ENCODE measurements at places on chromosomes 6 and 20.

DNA sequence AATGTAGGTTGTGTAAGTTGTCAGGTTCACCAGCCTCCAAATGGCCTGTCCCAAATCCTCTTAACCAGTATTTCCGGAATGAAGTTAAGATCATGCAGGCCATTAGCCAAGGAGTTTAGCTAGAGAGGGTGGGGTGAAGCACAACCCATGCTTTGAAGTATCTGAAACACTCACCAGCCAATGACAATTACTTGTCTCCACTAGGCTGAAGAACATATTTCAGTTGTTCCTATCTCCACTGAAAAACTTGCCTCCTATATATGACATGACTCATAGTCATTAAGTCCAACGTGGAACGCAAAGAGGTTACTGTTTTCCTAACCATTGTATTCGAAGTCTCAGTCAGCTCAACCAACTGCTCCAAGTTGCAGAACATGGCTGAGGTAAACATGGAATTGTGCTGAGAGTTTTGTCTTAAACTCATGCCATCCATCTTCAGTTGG is 37.4 kb upstream of the TNFAIP3 start:
- peak; percentile 60 for DNase-seq

DNA sequence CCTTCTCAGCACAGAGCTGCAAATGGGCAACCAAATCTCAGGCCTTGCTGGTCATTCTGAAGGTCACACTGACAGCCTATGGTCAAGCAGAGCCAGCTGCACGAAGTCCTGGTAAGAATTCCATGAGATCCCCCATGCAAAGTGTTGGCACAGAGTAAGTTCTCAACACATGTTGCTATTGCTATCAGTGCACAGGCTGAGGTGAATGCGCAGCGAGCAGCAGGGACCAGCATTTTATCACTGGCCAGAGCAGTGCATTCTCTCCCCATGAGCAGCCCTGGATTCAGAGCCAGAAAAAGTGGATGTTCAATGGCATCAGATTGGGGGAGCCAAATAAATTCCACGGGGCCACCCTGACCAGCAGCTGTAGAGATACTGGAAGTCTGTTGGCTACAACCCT is 44.1 kb upstream of the TOP1 start:
- no peak for DNase-seq

DNA sequence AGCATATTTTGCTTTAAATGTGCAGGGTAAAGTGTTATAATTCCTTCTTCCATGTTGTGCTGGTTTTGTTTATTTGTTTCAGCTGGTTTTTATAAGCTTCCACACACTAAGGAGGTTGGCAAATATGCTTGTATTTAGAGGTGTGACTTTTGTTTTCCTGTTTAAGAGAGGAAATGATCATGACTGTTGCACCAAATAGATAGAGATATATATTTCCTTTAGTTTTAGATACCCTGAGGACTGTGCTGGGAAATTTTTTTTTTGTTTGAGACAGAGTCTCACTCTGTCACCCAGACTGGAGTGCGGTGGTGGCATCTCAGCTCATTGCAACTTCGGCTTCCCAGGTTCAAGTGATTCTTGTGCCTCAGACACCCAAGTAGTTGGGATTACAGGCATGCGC is 5.8 kb downstream of the TBPL1 start:
- no peak for DNase-seq

DNA sequence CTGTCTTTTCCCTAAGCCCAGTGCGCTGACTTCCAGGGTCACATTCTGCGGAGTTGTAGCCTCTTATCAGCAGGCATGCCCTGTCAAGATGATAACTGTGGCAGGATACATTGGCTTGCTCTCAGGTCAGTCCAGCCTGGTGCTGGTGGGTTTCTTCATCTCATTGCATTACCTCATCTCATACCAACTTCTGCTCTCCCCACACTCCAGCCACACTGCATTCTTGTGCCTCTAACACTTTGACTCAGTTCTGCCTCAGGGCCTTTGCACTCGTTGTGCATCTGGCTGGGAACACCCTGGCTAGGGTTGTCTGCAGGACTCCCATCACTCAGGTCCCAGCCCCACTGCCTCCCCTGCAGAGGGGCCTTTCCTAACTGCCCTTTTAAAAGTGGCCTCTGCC is 110.3 kb upstream of the BACH2 start:
- peak; percentile 23 for DNase-seq

DNA sequence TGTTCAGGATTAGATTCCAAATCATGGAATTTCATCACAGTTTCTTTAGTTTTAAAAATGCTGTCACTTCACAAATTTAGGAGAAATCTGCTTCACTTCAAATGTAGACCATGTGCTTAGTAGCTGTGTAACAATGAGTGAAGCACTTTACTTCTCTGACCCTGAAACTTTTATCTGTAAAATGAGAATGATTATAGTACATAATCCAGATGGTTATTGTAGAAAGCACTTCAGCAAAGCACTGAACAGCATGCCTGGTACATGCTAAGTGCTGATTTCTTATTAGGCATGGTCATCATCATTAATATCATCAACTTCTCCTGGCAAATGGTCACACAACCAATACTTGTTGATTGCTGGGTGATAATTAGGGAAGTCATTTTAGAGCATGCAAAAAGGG is 705.0 kb downstream of the EPHA7 start:
- DNase-seq: no peak

- peak; percentile 66 for DNase-seq
Measured at GRCh38 chr20:325889-326644, 715 bp downstream of the SOX12 start.

GRCh38 chr6:25315194-25316177 is 36.3 kb downstream of the CARMIL1 start:
- DNase-seq: no peak

DNA sequence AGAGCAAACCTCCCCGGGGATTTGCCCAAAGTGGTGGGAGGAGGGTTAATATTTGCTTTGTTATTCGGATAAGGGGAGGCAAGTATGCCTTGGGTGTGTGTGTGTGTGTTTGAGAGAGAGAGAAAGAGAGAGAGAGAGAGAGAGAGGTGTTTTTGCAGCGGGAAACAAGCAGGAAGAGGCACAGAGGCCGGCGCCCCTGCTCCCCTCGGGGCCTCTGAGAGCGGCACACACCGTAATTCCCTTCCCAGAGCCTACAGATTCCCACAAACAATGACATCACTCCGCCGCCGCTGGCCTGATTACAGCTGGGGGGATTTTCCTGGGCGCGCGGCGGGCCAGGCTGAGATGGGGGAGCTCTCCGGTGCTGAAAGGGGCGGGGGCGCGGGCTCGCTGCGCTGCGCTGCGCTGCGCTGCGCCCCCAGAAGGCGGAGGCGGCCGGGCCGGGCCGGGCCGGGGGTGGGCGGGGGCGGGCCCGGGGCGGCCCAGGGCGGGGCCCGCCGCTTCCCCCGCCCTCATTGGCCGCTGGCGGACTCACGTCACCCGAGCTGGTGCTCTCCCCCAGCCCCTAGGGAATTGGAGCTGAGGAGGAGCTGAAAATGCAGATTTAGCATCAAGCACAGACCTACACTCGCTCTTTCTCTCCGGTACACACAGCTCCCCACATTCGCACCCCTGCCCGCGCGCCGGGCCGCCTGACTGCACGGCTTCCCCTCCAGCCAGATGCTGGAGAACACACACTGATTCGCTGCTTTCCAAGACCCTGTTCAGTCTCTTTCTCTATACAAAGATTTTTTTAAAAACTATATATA is at the start of gene PCSK2:
PCSK2 (plus strand) TSS at position 631 of the 809 bp plus-strand sequence. CDS start 266 bp downstream, outside the sequence.
- peak; percentile 78 for DNase-seq

DNA sequence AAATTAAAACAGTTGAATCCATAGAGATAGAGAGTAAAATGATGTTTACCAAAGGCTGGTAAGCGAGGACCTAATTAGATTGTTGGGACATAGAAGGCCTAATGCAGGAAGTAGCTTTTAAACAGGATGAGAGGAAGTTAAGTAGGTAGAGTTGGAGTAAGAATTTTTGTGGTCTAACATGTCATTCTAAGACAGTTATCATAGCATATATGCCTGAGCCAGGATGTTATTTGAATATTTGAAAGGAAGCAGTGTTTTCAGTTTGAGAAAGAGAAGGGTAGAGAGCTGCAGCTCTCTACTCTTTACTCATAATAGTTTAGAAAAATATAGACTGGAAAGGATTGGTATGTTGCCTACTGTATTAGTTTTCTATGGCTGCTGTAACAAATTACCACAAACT is 121.6 kb downstream of the MEI4 start:
- no peak for DNase-seq

GRCh38 chr6:63683071-63683603 is 47.5 kb downstream of the PHF3 start:
- no peak for DNase-seq

DNA sequence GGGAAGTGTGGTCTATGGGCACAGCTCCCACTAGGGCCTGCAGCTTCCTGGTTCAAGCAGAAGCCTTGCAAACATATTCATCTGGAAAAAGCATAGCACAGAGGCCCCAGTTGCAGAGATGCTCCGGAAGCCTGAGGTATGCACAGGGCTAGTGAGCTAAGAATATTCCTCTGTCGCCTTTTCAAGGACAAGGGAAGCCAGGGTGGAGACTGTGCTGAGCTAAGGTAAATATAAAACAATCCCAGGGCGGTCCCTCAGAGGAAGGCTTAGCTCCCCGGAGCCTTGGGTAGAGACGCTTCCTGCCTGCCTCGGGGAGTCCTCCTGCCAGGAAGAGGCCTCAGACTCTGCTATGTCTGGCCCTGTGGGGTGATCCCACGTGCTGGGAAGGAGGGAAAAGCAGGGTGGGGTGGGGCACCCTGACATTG is 134.8 kb upstream of the FOXA2 start:
- no peak for DNase-seq

DNA sequence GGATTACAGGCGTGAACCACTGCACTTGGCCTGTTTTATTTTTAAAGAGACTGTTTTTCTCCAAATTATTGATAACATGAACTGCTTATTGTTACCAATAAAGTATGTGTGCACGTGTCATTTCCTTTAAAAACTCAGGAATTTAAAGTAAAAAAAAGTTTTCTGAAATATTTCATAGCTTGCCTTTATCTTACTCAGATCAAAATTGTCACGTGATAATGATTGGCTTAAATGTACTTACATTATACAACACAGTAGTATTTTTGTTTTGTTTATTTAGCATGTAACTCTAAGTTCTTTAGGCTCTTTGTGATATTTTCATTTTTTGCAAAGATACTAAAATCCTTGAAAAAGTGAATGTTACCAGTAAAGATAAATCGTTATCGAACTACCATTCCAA is 174.1 kb downstream of the ZFAND3 start:
- DNase-seq: no peak

- DNase-seq: peak; percentile 57
Measured at GRCh38 chr6:1296542-1296941, 15.4 kb upstream of the FOXQ1 start.

DNA sequence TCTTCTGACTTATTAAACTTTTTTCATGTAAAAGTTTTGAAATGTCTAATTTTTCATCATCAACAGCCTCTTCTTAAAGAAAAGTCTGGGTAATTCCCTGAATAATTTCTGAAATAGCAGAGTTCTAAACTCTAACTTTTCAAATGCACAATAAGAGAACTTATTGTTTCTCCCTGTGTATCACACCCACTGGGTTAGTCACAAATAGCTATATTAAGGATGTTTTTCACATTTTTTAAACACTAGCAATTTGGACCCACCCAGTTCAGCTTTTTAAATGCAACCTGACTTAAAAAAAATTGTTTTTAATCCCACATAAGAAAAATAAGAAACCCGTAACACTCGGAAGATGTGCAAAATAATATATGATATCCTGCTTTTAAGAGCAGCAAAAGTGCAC is 61.4 kb upstream of the UTRN start:
- no peak for DNase-seq

DNA sequence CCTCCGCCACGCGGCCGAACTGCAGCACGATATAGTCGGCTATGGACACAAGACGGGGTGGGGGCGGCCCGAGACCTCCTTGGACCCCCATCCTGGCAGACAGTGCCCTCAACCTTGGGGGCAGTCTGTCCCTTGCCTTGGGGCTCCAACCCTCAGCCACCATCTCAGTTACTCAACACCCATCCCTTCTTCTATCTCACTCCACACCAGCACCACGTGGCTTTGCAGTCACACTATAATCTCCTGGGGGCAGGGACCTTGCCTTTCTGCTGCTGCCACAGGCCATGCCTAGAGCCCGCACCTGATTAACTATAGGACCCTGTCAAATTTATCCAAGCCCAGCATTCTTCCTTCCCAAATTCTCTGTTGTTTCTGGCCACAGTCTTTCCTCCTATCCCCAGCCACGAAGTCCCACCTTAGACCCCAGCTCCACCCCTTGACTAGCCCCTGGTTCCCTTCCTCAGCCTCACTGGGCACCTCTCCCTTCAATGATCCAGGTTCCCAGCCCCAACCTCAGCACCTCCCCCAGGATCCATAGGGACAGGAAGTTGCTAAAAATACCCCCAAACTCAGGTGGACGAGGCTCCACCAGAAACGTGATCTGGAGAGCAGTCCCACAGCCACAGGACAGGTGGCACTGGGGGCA is 1.7 kb upstream of the TEAD3 start:
- DNase-seq: peak; percentile 46

DNA sequence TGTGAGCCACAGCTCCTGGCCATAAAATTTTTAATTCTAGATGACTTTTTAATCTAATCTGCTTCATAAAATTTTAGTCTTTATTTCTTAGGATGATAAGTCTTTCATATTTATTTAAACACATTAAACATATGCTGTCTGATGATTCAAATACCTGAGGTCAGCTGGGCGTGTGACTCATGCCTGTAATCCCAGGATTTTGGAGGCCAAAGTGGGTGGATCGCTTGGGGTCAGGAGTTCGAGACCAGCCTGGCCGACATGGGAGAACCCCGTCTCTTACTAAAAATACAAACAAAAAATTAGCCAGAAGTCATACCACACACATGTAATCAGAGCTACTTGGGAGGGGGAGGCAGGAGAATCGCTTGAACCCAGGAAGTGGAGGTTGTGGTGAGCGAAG is 53.1 kb downstream of the RBM24 start:
- DNase-seq: peak; percentile 71

DNA sequence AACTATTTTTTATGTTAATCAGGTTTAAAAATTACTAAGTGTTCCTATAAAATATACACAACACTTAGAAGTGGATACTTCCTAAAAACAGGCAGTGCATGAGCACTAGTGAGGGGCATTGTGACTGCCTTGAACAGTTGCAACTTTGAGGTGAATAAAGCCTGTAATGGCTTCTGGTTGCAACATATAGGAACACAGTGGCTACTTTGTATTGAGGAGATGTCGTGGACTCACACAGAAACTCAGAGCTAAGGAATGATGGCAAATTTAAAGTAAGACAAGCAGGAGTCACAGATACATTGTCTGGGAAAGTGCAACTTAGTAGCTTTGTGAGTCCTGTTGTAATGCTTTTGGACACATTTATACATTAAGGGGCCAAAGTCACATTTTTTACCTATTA is 861 bp upstream of the HLA-A start:
- DNase-seq: peak; percentile 13

DNA sequence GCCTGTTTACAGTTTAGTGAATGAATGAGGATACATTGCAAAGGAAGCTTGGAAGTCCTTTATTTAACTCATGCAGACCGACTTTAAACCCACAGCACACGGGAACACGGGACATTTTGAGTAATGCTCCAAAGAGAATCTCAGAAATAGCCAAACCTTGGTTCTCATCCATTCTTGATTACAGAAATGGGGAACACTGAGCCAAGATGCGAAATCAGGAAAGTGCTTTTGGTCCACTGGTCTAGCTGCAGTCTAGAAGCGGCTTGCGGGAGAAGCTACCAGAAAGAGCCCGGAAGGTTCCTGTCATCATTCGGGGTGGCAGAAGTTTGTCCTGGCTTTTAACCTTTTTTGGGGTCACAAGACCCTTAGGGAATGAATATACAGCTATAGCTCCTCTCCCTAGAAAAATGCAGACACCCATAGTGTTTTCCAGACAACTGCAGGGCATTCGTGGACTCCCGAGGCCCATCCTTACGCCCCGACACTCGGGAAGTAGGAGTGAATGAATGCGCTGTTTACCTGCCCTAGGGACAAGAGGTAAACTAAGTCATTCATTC is 475 bp upstream of the TMEM181 start:
- DNase-seq: no peak
